Skeletal muscle cell (primary cell): ENCODE measurements at places on chromosomes 6 and 20.

- no peak for DNase-seq
These were observed 21.2 kb upstream of the ADIG start for GRCh38 chr20:38559764-38560163.

DNA sequence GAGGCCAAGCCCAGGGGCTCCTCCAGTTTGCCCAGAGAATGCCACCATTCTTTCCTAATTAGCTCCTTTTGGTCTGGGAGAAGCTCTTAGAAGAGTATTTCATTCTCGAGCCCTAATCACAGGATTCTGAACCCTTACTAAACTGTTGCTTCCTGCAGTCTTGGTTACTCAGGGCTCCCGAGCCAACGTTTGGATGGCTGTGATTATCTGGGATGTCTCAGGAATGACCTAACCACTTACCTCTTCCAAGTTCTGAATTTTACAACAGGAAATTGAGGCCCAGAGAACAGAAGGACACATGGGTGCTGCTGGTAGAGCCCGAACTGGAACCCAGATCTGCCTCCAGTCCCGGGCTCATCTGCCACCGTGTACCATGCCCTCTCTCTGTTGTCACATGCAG is 22.2 kb upstream of the PNPLA1 start:
- DNase-seq: no peak

DNA sequence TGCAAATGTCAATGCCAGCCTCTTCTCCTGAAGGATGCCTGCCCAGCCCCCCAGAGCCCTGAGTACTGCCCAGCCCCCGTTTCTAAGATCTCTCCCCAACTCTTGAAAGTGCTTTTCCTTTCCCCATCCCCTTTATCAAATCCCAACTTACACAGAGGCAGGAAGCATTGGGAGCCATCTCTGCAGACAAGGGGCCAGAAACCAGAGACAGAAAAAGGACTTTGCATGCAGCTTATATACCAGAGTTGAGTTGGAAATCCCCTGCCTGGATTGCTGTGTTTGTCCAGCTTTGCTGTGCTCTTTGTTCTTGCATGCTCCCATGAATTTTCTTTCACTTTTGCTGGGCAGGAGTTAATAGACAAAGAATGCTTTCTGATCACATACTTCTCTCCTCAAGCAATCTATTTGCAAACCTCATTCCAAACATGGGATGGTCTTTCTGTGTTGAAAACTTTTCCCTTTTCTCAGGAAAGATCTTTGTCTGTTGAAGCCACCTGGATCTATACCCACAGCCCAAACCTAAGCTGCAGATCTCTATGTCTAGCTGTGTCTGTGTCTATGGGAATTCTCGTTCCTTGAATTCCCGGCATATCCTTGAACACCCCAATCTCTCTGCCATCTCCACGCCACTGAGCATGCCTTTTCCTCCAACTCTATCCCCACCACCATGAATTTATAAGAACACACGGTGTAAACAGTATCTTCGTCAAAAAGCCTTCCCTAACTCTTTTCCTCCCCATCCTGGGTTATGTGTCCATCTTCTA is at the start of gene UBD:
Gene UBD, minus strand, starts transcription at position 209 of the 764 bp plus-strand sequence. Its CDS starts 31 bp downstream, at position 178.
- no peak for DNase-seq

DNA sequence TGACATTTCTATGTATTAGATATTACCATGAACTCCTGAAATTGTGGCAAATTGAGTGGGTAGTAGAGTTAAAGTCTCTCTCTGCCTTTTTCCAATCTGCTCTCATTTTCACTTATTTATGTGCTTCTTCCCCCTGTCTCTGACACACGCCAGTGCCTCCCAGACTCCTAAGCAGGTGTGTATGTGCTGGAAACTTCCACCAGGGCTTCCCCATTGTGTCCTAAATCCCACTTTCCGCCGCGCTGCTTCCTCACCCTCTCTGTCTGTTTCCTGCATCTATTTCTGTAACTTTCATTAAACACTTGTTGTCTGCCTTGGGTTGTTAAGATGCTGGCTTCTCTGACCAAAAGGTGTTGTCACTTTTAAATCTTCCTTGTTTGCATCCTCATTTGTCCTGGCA is 97.6 kb upstream of the HDGFL1 start:
- no peak for DNase-seq

GRCh38 chr20:51862796-51863195 is 60.5 kb upstream of the SALL4 start:
- no peak for DNase-seq

GRCh38 chr6:152091201-152091600 is 283.7 kb downstream of the ESR1 start:
- no peak for DNase-seq

- DNase-seq: no peak
These were observed 275.4 kb downstream of the PHF3 start for GRCh38 chr6:63910863-63911551.

GRCh38 chr6:148166339-148166968 is 176.2 kb upstream of the SASH1 start:
- DNase-seq: peak; percentile 17

DNA sequence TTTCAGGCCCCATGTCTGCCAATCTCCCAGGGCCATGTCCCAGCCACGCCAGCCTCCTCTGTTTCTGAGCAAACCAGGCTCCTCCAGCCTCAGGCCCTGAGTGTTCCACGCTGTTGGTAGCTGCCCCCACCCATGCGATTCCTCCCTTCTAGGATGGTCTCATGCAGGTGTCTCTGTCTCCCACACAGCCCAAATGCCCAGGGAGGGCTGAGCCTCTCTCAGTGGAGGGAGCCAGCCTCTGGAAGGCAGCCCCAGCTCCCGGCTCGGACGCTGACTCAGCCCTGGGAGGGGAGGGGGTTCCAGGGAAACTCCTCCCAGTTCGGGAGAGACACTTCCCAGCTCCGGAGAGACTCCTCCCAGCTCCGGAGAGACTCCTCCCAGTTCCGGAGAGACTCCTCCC is 122.9 kb upstream of the AFDN start:
- DNase-seq: no peak

DNA sequence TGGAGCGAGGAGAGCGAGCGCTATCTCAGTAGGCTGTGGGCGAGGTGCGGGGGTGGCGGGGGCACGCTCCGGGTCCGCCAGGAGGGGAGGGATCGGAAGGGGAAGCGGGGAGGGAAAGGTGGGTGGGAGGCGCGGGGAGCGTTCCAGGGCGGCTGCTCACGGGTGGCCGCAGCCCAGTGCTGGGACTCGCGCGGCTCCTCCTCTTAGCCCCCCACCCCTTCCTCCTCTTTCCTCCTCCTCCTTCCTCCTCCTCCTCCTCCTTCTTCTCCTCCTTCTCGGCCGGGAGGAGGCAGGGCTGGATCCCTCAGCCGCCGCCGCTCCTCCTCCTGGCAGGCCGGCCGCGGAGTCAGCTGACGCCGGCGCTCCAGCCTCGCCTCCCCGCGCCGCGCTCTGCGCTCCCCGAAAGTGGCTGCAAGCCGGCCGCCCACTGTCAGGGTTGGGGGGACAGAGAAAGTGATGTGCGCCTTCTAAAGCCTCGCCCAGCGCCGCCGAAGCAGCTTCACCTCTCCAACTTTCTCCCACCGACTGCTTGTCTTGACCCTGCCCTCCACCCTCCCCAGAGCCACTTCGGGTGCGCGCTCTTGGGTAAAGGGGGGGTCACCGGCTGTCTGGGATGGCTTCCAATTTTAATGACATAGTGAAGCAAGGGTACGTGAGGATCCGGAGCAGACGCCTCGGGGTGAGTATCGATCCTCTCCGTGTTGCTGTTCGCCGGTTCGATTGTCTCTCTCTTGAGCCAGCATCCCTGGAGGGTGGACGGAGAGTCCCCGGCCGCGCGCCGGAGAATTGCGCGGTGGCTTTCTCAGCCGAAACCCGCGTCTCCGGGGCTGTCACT is at the start of gene DOK5:
Gene DOK5, plus strand, starts transcription at position 260 of the 835 bp plus-strand sequence. Its CDS starts 354 bp downstream, at position 614.
- DNase-seq: no peak

DNA sequence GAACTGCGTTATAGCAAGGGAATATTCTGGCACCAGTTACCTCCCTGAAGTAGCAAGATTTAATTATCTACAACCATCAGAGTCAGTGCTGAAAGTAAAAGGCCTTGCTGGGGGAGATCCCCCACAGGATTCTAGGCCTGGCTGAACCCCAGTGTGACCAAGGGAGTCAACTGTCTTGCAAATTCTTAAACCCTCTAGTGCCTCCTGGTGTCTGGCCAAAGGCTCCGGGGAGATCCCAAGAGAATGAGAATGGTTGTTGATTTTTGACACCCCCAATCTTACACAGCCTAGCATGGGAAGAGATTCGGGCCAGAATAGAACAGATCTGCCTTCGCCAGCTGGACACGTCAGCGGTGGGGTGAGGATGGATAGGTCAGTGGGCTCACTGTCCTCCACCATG is 179.4 kb downstream of the ERMARD start:
- no peak for DNase-seq

DNA sequence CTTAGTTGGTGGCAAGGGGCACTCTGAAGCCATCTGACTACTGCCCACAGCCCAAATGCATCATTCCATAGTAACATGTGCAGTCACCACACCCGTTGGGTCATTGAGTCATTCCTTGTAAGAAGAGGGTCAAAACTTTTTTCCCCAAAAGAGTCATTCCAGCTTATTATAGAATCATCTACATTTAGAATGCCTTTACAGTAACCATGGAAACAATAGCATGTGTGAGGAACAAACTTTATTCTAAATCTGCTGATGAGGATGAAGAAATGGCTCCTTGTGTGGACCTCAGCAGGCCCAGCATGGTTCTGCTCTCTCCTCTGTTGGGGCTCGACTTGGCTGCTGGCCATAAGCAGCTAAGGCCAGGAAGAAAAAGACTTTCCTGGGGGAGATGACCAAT is 111.2 kb upstream of the PTPRT start:
- DNase-seq: no peak

GRCh38 chr6:79630883-79631692 is at the start of gene SH3BGRL2:
Gene SH3BGRL2 (plus strand): TSS chr6:79631329. CDS start chr6:79631462, 133 bp downstream.
- DNase-seq: peak; percentile 12

- DNase-seq: no peak
These were observed 35.2 kb upstream of the ZSCAN23 start for GRCh38 chr6:28478518-28478917.

DNA sequence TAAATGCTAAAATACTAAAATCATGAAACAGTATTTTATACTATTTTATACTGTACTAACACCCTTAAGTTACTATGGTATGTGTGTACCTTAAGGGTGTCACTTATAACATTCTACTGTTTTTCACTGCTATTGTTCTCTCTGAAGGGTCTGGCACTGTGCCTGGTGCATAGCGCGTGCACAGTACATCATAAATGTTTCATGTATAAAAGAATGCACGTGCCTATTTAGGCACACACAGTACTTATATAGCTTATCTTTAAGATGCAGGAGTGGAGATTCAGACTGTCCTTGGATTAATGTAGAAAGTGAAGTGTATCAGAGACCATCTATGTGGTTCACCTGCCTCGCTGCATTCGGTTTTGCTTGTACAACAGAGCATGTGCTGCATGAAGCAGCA is 64.0 kb upstream of the SGK1 start:
- no peak for DNase-seq

- no peak for DNase-seq
These were observed 33.2 kb downstream of the ENPP1 start for GRCh38 chr6:131840936-131841583.

DNA sequence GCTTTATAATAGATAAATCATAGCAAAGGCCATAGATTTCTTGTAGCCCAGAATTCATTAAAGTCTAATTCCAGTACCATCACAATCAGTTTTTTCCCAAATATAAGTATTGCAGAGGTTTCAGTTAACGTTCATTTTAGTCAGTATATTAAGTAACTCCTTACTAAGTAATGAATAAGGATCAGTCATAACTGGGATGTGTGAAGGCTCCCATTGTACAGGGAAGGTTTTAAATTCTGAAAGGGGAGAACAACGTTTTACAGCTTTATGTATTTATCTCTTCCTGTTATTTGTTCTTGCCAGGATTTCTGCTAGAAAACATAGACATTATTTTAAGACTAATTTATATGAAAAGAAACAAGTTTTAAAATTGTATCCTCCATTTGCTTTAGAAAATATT is 215.5 kb upstream of the LAMP5 start:
- no peak for DNase-seq

DNA sequence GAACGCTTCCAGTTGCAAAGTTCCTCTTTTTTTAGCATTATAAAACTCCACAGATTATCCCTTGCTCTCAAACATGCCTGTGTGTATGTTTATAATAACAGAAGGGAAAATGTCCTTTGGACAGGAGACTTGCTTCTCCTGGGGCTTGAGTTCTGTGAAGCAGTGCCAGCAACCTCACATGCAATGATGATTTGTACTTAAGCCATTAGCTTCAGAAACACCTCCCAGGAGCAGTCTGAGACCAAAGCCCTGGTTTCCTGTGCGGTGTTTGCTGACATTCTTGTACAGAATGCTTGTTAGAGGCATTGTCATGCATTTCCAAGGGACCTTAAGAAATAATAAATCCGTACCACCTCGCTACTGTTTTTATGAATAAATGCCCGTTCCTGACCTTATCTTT is 752.8 kb downstream of the CBLN4 start:
- DNase-seq: no peak

GRCh38 chr20:57589728-57590484 is 29.0 kb downstream of the PCK1 start:
- no peak for DNase-seq

DNA sequence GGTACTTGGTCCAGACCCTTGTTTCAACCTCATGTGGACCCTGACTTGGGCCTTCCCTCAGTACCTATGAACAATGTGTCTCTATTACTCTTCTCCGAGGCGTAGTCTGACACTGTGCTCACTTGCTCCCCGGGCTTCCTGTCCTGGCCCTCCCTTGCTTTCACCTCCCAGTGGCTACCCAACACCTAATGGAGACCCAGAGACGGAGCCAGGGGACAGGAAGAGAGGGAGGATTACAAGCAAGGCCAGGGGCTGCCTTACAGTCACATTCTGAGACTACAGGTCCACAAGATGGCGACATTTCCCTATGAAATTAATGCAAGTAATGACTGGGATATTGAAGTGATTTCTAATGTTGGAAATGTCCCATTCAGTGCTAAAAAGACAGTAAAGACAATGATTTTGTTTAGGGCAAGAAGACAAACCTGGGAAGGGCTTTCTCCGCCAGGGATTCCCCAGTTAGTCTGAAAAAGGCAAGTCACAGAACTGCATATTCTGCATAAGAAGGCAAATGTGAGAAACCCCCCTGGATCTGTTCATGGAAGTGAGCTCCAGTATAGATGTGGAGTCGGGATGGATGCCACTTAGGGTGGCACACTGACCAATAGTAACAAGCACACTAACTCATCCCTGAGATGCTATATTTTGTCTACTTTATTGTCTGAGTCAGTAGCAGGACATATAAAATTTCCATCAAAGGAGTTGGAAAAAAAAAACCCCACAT is 44.0 kb upstream of the ZBTB24 start:
- no peak for DNase-seq

- DNase-seq: no peak
These were observed 329.3 kb downstream of the NRN1 start for GRCh38 chr6:5677219-5678000.

- DNase-seq: no peak
These were observed 45.6 kb downstream of the APCDD1L start for GRCh38 chr20:58469616-58470015.

GRCh38 chr6:25732468-25733198 is 21.9 kb upstream of the SLC17A4 start:
- no peak for DNase-seq

GRCh38 chr6:44151348-44152108 is 7.1 kb upstream of the CAPN11 start:
- no peak for DNase-seq

GRCh38 chr6:42140032-42140431 is 2.4 kb downstream of the C6orf132 start:
- DNase-seq: no peak
